ENCODE measurements at places on chromosomes 7 and 10.

- DNase-seq, result no peak
Measured at GRCh38 chr7:36161996-36162395, 8.9 kb downstream of the EEPD1 start.

DNA sequence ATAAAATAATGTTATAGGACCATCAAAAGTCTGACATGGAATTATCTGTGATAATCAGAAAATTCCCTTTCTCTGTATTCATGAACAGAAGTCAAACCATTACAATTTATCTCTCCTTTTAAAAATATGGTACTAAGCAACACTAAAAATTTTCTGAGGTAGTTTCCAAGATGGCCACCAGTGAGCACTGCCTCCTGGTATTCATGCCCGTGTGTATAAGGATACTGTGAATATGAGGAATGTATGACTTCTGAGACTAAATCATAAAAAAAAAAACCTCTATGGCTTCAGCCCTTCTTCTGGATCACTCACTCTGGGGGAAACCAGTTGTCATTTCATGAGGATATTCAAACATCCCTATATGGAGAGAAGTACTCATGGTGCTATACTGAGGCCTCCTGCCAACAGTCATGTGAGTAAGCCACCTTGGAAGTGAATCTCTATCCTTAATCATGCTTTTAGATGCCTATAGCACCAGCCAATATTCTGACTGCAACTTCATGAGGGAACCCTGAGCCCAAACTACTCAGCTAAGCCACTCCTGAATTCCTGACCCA lies 41.1 kb downstream of the SIRT1 start:
- no peak for DNase-seq

GRCh38 chr10:113042868-113043267 lies 92.8 kb downstream of the TCF7L2 start:
- DNase-seq, result no peak

- DNase-seq, result no peak
Measured at GRCh38 chr7:24797270-24797669, 40.0 kb upstream of the GSDME start.

- DNase-seq, result peak; percentile 80
Measured at GRCh38 chr10:5775685-5776084, 37.5 kb downstream of the GDI2 start.

DNA sequence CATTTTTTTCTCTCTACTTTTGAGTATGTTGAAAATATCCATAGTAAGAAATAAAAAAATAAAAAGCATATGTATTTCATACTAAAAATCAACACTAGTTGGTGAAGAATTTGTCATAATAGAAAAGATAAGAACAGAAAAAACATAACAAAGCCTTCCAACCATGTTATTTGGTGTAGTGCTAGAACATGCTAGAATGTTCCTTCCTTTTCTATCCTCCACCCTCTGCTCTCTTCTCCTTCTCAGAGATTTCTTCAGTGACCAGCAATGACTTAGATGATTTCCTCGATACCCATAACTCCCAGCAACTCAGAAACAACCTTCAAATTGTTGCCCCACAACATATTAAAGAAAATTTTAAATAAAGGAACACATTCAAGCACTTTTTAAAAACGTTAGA lies 2.6 kb downstream of the ZC3HAV1 start:
- no peak for DNase-seq

DNA sequence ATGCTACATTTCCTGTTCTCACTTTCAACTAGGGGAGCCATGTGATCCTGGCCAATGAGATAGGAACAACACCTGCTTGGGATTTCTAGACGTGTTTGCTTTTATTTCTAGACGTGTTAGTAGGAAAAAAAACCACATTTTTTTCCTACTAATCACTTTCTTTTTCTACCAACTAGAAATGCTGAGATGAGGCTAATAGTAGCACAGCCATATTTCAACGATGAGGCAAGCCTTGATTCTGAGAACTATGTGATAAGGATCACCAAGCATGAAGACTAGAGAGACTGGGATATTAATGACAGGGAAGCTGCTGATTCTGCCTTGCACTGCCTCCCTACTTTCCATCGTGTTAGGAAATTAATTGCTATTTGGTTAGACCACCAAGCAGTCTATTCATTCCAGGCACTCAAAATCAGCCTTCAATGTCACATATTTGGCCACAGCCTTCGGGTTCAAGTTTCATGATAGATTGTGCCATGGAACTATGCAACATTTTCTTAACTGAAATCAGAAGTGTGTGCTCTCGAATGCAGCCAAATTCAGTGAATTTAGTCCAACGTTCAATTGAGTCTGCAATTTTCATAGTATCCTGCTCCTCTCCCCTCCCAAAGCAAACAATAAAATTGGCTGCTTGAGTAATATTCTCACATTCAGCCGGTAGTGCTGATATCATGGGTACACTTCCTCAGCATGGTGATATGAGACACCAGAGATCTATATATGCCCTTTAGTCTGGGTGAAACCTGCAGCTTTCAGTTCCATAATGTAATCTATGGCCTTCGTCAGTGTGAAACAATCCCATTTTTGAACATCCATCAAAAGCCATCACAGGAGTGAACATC lies 98.1 kb downstream of the GPR37 start:
- no peak for DNase-seq

DNA sequence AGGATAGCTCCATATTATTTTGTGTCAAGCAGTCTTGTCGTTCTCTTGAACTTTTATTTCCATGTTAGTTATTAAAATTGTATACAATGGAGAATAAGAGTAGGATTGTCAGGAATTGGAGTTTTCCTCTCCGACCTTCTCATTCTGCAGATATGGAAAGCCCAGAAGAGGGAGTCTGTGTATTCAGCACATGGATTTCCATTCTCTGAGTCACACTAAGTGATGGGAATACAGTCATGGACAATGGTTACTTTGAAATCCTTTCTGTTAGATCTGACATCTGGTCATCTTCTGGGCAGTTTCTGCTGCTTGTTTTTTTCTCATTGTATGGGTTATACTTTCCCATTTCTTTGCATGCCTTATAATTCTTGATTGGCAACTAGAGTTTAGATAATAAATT lies 5.0 kb upstream of the TASOR2 start:
- DNase-seq, result no peak

DNA sequence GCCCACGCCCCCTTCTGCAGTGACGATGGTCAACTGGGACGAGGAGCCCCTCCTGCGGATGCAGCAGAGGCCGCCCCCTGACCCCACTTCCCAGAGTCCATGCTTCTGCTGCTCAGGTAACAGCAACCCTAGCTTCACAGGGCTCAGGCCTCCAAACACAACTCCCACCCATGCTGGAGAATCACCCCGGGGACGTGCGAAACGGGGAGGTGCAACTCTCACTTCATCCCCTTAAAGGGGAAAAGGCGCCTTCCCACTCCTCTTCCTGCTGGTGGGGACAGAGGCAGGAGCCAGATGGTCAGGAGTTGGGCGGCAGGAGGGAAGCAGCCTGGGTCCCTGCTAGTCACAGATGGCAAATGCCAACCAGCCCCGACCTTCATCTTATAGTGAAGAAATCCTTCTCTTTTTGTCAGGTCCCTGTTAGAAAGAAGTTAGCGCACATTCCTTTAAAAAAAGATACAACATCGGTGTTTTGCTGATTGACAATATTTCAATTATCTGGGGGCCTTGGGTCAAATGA lies 155.4 kb downstream of the DIP2C start:
- no peak for DNase-seq

GRCh38 chr10:49187044-49187484 lies 1.1 kb downstream of the TMEM273 start:
- peak; percentile 77 for DNase-seq

DNA sequence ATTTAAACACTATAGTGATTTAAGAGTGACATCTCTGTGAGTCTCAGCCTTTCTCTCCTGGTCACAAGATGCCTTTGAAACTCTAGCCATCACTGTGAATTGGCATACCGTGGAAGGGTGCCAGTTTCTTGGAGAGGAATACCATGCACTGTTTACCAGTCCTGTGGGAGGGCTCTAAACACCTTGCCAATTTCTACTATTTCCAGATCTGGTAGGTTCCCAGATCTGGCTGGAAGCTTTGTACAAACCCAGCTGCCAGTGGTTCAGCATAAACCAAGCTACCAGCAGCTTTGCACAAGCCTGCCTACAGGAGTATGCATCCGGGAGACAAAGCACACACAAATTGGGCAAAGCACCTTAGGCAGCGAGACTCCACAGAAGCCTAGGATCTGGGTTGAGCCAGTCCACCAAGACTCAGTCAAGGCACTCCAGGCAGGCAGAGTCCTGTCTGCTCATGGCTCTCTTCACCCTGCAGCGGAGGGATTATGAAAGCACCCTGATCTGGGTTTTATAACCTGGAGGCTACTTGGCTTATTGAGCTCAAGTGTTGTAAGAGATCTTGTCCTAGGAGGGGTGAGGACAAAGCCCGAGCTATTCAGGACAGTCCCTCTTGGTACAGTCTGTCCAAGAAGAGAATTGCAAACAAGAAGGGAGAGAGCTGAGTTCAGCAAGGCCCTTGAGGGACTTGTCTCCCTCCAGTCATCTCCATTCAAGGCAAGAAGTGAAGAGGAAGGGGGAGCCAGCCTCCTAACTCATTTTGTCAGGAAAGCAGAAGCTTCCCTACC lies 23.6 kb downstream of the MCM10 start:
- no peak for DNase-seq

DNA sequence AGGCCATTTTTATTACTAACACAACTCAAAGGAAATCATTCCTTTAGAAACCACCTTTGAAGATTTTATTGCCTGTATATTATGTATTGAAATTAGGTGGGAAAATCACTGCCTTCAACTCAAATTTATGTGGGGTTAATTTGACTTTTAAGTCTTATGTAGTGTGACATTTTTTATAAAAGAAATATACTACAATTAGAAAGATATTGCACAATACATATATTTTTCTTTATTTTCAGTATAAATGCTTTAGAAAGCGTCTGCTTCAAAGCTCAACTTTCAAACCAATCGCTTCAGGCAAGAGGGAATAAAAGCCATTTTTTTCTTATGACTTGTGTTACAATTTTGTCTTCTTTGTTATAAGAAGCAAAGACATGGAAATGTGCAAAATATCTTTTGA lies 337.4 kb upstream of the ZWINT start:
- no peak for DNase-seq

DNA sequence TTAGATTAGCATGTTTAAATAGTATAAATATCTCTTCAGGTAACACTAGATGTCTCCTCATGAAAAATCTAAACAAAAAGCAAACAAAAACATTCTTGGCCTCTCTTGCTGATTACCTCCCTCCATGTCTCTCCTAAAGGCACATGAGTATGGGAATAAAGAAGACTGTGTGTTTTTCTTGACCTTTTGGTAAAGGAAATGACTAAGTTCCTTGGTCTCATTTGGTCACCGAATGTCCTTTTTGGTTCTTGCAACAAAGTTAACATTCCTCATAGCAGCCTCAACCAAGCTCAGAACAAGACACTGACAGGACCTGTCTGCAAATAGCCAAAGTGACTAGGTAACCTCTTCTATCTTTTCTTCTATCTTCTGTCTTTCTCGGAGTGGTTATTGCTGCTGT lies 35.5 kb downstream of the POM121L12 start:
- no peak for DNase-seq

DNA sequence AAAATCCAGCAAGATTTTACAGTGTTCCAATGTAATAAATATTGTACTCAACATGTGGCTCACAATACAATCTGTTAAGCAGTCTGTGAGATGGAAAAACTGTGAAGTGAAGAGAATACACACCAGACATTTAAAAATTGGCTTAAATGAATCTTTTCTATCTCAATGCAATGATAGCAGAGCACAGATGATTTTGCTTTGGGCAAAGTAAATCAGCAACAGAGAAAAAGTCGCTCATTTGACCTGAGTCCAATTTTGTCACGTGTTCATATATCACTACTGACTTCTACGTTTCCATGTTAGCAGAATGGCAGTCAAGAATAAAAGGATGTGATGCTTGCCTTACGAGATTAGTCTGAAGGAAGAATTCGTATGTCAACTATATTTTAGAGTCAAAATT lies 506.7 kb downstream of the POM121L12 start:
- DNase-seq, result no peak

- no peak for DNase-seq
Measured at GRCh38 chr10:75294031-75294437, 58.3 kb upstream of the COMTD1 start.

- DNase-seq, result no peak
Measured at GRCh38 chr10:49679480-49679893, at the start of gene C10orf53. C10orf53 (plus strand) TSS chr10:49679651; CDS start chr10:49679698, 47 bp downstream.

DNA sequence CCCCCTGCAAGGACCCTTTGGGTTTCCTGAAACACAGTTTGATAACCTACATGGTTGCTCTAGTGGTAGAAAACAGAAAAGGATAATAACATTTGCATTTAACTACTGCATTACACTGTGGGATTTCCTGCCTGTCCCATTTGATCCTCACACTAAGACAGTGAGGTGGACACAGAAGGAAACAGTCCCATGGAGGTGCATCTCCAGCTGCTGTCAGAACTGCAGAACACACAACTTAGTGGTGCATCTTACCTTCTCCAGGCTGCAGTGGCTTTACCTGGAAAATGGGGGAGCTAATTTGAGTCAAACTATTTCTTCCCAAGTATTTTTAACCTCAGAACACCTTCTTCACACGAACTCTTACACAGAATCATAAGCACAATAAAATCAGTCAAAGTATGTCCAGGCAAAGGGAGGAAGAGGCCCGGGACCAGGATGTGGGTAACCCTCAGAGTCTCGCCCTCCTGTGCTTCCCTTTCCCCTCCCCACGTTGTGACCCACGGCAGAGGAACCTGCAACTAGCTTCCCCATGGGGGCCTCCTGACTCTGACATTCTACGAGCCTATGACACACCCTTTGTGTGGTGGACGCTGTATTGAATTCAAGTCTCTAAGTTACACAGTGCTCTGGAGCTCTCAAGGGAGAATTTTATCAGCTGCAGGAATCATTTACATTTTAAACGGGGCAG lies 33.7 kb downstream of the SCRN1 start:
- DNase-seq, result no peak

DNA sequence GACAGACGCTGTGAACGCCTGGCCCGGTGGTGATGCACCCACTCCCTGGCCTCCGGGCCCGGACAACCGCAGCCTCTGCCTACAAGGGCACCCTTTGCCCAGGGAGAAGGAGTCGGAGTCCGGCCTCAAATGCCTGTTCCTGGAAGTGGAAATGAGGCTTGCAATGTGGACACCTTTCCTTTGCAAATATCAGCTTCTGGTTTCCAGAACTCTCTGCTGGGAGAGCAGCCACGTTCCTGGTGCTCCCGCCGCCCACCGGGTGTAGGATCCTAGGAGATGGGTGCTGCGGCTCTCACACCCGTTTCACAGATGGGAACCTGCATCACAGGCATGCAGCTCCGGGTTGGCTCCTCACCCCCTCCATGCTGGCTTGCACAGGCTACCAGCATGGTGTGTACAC lies 2.9 kb downstream of the FOXL3 start:
- peak; percentile 70 for DNase-seq

- DNase-seq, result peak; percentile 33
Measured at GRCh38 chr10:12405342-12406320, 56.3 kb downstream of the CAMK1D start.

GRCh38 chr10:47423476-47423875 lies 39.4 kb upstream of the ZNF488 start:
- no peak for DNase-seq

DNA sequence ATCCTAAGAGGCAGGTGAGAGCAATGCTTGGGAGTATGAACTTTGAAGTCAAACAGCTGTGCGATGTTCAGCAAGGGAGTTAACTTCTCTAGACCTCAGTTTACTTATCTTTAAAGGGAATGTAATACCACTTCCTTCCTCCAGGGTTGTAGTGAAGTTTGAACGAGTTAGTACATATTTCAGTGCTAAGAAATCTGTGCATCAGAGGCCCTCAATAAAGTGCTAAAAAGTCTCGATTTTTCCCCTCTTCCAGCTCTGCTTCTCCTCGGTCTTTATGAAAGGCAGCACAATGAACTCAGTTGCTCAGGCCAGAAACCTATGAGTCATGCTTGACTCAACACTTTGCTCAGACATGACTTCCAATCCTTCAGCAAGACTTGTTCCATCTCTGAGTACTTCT lies 418.9 kb downstream of the MDFIC start:
- no peak for DNase-seq
